ENCODE measurements at places on chromosomes 2 and 18.

DNA sequence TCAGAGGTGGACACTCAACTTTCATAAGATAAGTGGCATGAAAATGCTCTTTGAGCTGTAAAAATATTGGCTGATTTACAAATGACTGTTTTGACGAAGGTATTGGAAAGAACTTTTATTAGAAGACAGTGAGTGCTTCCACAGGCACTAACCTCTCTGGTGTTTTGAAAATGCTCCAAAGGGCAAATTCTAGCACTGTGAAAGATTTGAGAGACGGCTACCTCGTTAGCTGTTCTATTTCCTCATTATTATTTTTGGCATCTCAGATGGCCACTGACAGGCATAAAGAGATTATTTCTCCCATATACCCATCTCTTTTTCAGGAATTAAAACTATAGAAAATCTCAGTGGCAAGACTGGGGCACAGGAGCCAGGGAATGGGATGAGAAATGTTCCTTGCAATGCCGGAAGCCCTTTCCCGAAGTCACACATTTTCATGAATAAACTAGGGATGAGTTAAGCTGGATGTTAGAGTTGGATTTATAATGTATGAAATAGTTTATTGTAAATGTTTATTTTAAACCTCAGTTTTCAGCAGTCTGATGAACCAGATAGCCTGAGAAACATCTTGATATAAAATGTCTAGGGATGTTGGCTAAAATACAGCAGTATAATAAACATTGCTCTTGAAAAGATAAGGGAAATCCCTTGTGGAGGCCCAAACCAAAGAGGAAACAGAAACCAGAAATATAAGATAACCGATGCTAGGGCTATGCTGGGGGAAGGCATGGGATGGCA, 175.7 kb downstream of the ASB1 start:
- no peak for DNase-seq

DNA sequence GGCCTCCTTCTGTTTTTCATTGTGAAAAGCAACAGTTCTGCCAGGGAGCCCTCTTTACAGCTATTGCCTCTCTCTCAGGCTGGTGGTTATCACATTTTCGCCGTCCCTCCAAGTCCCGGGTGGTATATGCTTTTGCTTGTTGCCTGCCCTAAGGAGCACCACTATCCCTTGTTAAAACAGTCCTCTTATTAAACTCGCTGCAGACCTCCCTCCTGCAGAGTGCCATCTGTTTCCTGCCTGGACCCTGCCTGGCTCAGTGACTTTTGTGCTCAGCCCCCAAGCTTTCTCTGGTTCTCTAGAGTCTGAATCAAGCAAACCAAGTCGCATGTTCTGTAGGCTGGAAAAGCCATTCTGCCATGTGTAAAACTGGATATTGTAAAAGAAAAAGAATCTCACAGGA, 72.1 kb upstream of the FHL2 start:
- DNase-seq: no peak

- DNase-seq: no peak
Measured at GRCh38 chr2:159176555-159176954, 109.9 kb downstream of the WDSUB1 start.

- DNase-seq: no peak
Measured at GRCh38 chr2:98085649-98086048, 1.3 kb upstream of the VWA3B start.

- no peak for DNase-seq
Measured at GRCh38 chr18:32461709-32462272, 8.9 kb downstream of the GAREM1 start.

DNA sequence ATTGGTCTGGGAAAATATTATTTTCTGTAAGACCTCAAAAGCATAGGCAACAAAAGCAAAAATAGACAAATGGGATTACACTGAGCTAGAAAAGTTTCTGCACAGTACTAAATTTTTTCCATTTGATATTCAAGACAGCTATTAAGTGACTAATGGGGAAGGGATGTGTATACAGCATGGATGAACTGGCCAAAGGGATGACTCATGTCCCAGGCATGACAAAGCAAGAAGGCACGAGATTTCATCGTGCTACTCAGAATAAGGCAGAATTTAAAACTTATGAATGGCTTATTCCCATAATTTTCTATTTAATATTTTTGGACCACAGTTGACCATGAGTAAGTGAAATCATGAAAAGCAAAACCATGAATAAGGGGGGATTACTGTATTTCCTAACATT, 1250.1 kb upstream of the GYPC start:
- no peak for DNase-seq

GRCh38 chr2:143594161-143594560, 464.9 kb downstream of the ARHGAP15 start:
- no peak for DNase-seq

GRCh38 chr2:157922815-157923214, 46.7 kb upstream of the ACVR1 start:
- DNase-seq: no peak

DNA sequence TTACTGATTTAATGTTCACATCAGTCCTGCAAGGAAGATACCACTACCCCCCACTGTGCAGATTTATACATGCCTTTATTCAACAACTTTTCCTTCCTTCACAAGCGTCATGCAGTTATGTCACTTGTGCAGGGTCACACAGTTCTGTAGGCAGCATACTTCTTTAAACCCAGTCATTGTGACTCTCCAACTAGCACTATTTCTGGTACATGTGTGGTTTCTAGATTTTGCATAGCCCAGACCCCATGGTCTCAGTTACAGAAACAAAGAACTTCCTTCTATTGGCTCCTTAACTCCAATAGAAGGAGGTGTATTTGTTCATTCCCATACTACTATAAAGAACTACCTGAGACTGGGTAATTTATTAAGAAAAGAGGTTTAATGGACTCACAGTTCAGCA, 333.1 kb downstream of the ZNF516 start:
- DNase-seq: no peak

DNA sequence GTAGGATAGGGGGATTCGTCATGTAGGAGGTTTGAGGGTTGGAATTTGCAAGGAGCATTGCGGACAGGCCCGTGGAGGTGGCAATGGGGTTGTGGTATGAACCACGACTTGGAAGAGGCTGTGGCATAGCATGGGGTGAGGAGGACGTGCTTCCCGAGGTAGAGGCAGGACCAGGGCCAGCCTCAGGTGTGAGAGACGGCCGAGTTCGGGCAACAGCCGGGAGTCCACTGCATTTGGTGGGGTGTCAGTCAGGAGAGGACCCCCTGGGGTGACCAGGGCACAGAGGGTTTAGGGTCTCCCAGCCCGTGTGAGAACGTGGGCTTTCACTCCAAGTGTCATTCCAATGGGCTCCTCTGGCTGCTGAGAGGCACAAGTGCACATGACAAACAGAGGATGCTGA, 339.0 kb downstream of the EIPR1 start:
- DNase-seq: no peak

DNA sequence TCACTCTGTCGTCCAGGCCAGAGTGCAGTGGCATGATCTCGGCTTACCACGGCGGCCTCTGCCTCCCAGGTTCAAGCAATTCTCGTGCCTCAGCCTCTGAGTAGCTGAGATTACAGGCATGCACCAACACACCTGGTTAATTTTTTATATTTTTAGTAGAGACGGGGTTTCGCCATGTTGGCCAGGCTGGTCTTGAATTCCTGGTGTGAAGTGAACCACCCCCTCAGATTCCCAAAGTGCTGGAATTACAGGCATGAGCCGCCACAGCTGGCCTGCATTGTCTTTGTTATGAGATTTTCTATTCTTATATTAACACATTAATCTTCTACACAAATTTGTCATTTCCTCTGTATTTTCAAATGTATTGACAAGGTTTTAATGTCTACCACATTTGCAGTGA, 75.2 kb downstream of the SEPTIN10 start:
- DNase-seq: no peak

- no peak for DNase-seq
Measured at GRCh38 chr2:27494284-27494943, 586 bp downstream of the FNDC4 start.

DNA sequence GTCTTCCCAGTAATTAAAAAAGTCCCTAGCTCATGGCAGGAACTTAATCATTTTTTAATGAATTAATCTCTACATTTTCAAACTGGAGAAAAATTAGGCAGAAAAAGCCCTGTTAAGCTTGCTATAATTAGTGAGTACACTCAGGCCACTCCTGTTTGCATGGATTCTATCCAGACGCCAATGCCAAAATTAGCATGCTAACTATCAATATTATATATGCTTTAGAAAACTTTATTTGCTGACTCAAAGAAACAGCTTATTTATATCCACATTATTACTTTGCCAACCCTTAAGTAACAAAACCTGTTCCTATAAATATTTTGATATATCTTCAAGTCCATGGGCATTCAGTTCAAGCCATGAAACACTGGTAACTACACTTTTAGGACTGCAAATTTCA, 90.9 kb downstream of the SMC6 start:
- DNase-seq: no peak

DNA sequence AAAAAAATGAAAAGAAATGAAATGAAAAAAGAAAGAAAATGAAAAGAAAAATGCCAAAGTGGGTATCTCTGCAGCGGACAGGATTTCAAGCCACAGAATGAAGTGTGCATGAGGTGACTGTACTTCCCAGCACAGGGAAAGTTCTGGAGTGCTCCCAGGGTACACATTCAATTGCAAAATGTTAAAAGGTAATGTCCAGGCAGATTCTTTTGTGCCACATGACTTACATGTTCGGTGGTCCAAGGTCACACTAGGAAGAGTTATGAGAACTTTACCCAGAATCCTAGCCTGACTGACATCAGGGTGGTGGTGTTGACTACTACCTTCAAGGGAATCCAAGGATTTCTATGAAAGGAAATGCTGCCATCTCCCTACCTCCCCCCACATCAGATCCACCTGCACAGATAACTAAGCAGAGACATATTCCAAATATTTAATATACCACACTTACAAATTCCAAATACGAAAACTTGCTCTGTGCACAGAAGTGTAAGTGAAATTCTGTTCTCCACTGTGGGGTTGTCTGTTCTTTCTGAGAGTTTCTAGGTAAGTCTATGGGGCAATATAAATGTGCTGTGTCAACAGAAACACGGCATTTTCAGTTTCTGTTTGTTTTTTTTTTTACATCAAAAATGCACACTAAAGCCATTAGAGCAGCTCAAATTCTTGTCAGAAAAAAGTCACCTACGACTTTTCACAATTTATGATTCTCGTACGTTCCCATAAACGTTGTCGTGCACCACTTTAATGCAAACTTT, 56.6 kb downstream of the CABYR start:
- no peak for DNase-seq

DNA sequence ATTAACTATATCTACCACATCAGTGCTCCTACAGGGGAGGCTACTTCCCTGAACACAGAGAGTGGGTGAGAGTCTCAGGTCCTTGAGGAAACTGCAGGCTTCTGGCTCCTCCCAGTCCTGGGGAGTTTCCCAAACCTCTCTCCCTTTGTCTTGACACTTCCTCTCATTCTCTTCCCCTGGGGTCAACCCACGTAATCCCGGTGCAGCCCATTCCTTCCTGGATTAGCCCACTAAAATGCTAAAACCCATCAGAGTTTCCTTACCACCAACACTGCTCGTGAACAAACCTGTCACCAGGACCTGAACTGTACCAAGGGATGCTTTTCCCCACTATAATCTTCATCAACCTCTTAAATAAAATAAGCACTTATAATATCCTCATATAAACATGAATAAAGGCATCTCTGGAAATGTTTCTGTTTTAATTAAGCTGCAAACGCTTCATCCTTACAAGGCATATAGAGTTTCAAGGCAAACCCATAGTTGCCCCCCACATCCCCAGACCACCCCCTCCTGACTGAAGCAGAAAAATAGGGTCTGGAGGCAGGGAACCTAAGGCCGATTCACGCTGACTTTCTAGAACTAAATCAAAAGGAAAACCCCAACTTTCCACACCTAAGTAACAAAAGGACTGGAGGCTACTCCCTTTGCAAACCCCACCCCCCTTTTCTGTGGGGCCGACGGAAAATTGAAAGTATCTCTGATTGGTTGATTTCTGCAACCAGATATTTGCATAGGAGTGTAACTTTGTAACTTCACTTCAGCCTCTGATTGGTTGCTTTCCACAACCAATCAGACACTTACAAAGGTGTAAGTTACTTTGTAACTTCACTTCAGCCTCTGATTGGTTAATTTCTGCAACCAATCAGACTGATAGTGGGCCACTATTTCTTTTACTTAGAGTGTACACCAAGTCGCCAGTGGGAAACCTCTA, 19.0 kb downstream of the TMSB10 start:
- no peak for DNase-seq

DNA sequence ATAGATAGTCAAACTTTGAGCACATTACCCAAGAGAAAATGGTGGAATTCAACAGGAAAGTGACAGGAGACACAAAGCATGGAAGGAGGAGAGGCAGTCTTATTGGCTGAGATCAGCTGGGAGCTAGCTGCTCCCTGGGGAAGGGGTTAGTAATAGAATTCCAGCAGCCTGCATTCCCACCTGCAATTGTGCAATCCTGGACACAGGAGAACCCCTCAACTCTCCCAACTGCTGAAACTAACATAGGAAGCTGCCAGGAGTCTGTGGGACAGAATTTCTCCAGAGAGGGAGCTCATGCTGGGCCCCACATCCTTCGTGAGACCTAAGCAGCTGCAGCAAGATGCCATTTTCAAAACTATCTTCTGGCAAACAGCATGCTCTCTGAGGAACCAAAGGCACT, 69.8 kb upstream of the ACVR1C start:
- no peak for DNase-seq

GRCh38 chr2:48362515-48362914, 167.4 kb upstream of the STON1 start:
- DNase-seq: no peak
